ENCODE measurements at places on chromosomes 16 and 17. TPM values are rescaled to one million over a fixed set of nuclear protein-coding genes. Genes with fewer than 3 reads are reported as not detected.

MYADML2 gene
- not detected for total RNA-seq

SMYD4 gene
- total RNA-seq, result 9.5 TPM

ACTG1 gene
- total RNA-seq, result 5,481 TPM

ATPAF2 gene
- 30.2 TPM for total RNA-seq

IRX3 gene
- 5.8 TPM for total RNA-seq

ARMC7 gene
- 20.8 TPM for total RNA-seq

ZNHIT3 gene
- 87.0 TPM for total RNA-seq

PRR35 gene
- total RNA-seq, result 0.16 TPM

ZNF213 gene
- total RNA-seq, result 11.8 TPM

MT4 gene
- not detected for total RNA-seq

CCL4L2 gene
- total RNA-seq, result not detected

SECTM1 gene
- 2.1 TPM for total RNA-seq

CA7 gene
- total RNA-seq, result not detected

LRRC36 gene
- not detected for total RNA-seq

ARMC5 gene
- total RNA-seq, result 7.0 TPM

CEP295NL gene
- total RNA-seq, result 0.43 TPM

ZDHHC7 gene
- total RNA-seq, result 80.3 TPM

C1QTNF1 gene
- total RNA-seq, result 45.9 TPM

HEATR9 gene
- not detected for total RNA-seq

POLDIP2 gene
- 160 TPM for total RNA-seq

SUZ12 gene
- 33.5 TPM for total RNA-seq

CA5A gene
- total RNA-seq, result not detected

PYDC1 gene
- not detected for total RNA-seq

CORO6 gene
- total RNA-seq, result 4.7 TPM

C16orf90 gene
- total RNA-seq, result not detected

CENPX gene
- 123 TPM for total RNA-seq

KIAA0513 gene
- total RNA-seq, result 2.2 TPM

WDR45B gene
- total RNA-seq, result 91.3 TPM

ST6GALNAC2 gene
- 0.58 TPM for total RNA-seq

PHOSPHO1 gene
- 0.93 TPM for total RNA-seq

WFDC1 gene
- total RNA-seq, result not detected

PLLP gene
- total RNA-seq, result 1.5 TPM

ITGA2B gene
- 1.8 TPM for total RNA-seq

RGS11 gene
- total RNA-seq, result 4.4 TPM

ZNF423 gene
- 0.08 TPM for total RNA-seq

ITGAE gene
- total RNA-seq, result 84.6 TPM

KRT23 gene
- 0.29 TPM for total RNA-seq

MEFV gene
- total RNA-seq, result 0.02 TPM

ZNF500 gene
- 9.2 TPM for total RNA-seq

ARSG gene
- total RNA-seq, result 1.3 TPM

EVI2A gene
- total RNA-seq, result not detected

NOXO1 gene
- 0.20 TPM for total RNA-seq

FOXF1 gene
- total RNA-seq, result not detected

KCNG4 gene
- total RNA-seq, result not detected

GPRC5B gene
- total RNA-seq, result 35.6 TPM

STH gene
- total RNA-seq, result not detected

NPTX1 gene
- total RNA-seq, result 210 TPM

SMIM22 gene
- not detected for total RNA-seq

CCL7 gene
- 0.21 TPM for total RNA-seq

MARVELD3 gene
- total RNA-seq, result 0.24 TPM

OR4D1 gene
- not detected for total RNA-seq

RMI2 gene
- total RNA-seq, result 26.4 TPM

NPW gene
- total RNA-seq, result 0.40 TPM

All from A549 treated with Hydrocortisone at 1 μM for 4 hours (cell line).